ENCODE measurements at places on chromosomes 6 and 20. TPM values are rescaled to one million over a fixed set of nuclear protein-coding genes. Genes with fewer than 3 reads are reported as not detected.

Gene GNAS-AS1
- not detected for total RNA-seq

Gene DSTN
- 361 TPM for total RNA-seq

Gene BNIP5
- not detected for total RNA-seq

Gene DLK2
- total RNA-seq, result 3.3 TPM

Gene IPCEF1
- total RNA-seq, result not detected

Gene COL19A1
- 101 TPM for total RNA-seq

Gene PAX1
- total RNA-seq, result not detected

Gene C2
- 7.0 TPM for total RNA-seq

GRCh38 chr6:29964887-29965562 is 22.7 kb downstream of the HLA-A start:
- DNase-seq, result peak; percentile 93

DNA sequence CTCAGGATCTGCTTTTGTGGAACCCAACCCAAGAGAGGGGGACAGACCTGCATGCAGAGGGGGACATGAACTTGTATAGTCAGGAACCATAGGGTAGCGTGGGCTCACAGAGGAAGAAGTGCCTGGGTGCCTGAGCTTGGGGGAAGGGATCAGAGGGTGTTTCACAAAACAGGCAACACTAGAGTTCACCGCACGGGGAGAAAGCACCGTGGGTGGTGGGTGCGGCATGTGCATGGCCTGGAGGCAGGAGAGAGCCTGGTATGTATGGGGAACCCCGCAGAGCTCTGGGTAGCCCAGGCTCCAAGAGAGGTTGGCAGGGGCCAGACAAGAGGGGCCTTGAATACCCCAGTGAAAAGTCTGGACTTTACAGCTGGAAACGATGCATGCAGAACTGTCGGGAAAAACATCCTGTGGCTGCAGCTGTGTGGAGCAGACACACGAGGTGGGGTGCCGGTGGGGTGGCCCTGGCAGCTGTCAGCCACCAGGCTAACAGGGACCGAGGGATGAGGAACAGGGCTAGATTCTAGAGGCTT is 6.7 kb upstream of the EMILIN3 start:
- no peak for DNase-seq

- no peak for DNase-seq
These were observed 341.3 kb downstream of the ZFAND3 start for GRCh38 chr6:38160831-38161230.

DNA sequence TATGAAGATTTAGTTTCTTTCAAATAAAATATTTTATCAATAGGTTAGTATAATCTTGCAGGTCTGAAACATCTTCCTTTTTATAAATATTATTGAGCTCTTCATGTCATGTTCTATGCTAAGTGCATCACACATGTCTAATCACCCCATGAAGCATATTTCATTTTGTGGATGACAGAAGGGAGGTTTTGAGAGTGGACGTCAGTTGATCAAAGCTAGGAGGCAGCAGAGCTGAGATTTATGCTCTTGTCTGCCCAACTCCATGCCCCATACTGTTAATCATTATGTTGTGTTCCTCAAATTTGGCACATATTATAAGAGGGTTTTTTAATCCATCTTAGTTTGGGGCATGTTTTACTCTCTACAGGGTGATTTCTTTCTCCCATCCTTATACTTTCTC is 22.7 kb downstream of the DSE start:
- DNase-seq, result no peak

DNA sequence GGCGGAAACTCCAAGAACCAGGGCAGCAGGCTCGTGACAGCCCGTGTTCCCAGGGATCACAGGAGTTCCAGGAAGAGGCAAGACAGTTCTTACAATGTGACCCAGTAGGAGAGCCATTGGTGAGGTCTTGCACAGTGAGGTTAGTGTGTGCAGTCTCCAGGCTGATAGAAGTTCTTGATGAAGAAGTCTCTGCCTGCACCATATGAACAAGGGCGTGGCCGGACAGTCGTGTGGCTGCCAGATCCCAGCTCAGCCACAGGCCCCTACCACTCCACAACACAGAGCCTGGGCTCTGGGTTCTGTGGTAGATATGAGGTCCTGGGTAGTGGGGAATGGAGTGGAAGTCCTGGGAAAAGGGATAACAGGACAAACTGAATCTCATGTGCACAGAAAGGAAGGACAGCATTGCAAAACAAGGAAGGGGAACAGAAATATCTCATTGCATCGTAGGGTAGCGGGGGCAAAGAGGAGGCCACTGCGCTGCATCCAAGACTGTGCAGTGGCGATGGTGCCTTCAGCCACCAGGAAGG is 65.2 kb downstream of the STX11 start:
- DNase-seq, result peak; percentile 42

DNA sequence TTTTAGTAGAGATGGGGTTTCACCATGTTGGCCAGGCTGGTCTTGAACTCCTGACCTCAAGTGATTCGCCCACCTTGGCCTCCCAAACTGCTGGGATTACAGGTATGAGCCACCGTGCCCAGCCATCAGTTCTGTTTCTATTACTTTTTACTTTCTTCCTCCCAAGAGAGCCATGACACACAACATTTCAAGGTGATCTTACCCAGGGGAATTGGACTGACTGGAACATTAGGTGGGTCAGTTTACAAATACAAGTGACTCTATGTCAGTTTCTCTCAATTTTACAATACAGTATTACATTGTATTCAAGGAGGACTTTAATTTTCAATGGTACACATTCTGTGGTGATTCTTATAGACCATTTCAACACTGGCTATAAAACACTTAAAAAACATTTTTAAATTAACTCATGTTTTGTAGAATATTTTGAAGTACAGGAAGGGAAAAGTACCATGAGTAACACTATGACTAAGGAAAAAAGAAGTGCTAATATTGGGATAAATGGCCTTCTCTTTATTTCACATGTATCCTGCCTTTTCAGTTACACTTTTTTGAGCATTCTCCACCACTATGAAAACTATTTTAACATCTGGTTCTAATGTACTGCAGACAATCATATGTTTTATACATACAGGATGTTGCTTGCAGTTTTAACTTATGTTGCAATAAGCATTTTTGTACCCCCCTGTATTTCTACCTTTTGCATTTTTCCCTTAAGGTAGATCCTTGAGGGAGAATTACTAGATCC is 8.4 kb downstream of the TPBG start:
- no peak for DNase-seq

- no peak for DNase-seq
These were observed 453.1 kb upstream of the MARCKS start for GRCh38 chr6:113403966-113404595.

GRCh38 chr6:168147205-168147738 is 68.3 kb upstream of the FRMD1 start:
- no peak for DNase-seq

DNA sequence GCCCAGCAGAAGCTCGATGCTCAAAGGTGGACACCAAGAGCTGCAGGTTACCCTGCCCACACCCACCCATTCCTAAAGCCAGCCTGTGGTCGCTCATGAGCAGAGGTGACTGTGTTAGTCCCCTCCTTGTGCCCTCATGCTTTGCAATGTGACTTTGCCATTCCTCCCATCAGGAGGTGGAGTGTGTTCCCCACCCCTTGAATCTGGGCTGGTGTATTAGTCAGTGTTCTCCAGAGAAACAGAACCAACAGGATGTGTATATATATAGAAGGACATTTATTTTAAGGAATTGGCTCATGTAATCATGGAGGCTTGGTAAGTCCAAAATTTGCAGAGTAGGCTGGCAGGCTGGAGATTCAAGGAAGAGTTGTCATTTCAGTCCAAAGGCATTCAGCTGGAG is 54.4 kb upstream of the RNF24 start:
- peak; percentile 73 for DNase-seq

GRCh38 chr20:9051508-9051907 is 17.4 kb upstream of the PLCB4 start:
- peak; percentile 48 for DNase-seq

- DNase-seq, result no peak
These were observed 13.7 kb upstream of the BPIFA3 start for GRCh38 chr20:33203444-33203843.

DNA sequence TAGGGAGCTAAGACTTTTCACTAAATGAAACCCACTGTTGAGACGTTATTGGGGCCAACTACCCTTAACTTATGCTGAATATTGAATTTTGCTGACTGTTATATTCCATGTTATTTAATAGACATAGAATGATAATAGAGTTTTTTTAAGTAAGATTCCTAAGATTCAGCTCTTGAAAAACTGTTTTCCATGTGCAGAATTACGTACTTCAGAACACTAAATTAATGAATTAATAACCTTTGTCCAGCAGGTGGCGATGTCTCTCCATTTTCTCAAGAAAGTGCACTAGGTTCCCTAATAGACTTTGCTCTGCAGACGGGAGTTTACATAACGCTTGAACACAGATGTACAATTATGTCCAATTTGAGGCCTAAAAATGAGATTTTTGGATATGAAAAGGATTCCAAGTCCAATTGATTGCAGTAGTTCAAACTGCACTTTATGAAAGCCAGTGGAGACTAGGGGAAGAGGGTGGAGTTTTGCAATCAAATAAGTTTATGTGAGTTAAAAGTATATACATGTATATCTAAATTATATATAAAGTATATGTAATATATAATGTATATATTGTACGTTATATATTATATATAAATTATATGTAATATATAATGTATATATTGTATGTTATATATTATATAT is 282.1 kb downstream of the UST start:
- DNase-seq, result peak; percentile 94

GRCh38 chr6:86825436-86825835 is 111.9 kb upstream of the HTR1E start:
- DNase-seq, result no peak
